AG09319 (cell line): ENCODE measurements at places on chromosomes 7 and 10.

DNA sequence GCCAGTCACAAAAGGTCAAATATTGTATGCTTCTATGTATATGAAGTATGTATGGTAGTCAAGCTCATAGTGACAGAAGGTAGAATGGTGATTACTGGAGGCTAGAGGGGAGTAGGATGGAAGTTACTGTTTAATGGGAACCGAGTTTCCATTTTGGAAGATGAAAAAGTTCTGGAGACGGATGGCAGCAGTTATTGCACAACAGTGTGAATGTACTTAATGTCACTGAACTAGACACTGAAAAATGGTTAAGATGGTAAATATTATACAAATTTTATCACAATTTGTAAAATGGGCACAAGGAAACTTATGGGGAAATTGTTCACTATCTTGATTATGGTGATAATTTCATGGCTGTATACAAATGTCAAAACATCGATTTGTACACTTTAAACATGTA lies 284.6 kb downstream of the GFRA1 start:
- no peak for DNase-seq

DNA sequence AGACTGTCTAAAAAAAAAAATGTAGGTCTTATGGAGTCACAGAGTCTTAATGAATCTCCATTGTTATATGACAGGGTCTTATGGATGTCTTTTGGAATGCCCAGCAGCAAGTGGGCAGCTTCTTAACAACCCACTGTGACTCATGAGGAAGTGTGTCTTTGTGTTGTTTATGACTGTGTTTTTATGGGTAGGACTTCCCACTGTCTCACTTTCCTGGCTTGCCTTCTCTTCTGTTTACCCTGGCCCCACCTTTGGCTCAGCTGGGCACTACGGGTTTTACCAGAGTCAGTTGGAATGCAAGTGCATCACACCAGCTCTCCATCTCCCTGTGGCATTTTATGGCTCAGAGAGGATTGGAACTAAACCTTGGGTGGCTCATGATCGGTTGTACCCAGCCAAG lies 580.5 kb downstream of the AUTS2 start:
- DNase-seq: no peak

DNA sequence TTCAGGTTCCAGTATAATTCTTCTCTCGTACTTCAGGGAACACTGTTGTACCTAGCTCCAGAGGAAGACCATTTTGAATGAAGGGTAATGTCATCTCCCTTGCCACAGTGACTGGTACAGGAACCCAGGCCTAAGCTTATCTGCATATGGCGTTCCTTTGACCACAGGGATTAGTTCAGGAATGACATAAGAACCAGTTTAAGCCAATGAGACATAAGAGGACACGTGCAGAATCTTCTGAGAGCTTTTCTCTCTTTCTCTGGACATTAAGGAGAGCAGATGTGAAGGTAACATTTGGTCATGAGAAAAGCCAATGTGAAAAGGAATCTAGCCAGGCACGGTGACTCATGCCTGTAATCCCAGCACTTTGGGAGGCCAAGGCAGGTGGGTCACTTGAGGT lies 21.8 kb upstream of the HIBADH start:
- DNase-seq: no peak

DNA sequence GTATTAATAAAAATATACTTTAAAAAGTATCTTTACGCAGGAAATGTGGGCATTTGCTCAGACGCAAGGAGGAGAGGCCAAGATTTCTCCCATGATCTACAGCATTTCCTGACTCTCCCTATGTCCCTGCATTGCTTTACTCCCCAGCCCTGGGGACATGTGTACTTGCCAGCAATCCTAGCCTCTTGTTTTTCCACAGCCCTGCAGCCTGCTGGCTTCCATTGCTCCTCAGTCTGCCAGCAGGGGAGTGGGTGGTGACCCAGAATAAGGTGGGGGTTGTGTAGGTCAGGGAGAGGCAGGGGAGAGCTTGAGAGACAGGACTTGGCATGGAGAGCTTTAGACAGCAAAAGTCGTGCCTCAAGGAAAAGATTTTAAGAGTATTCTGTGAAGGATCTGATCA lies 307.7 kb downstream of the CDK14 start:
- no peak for DNase-seq

DNA sequence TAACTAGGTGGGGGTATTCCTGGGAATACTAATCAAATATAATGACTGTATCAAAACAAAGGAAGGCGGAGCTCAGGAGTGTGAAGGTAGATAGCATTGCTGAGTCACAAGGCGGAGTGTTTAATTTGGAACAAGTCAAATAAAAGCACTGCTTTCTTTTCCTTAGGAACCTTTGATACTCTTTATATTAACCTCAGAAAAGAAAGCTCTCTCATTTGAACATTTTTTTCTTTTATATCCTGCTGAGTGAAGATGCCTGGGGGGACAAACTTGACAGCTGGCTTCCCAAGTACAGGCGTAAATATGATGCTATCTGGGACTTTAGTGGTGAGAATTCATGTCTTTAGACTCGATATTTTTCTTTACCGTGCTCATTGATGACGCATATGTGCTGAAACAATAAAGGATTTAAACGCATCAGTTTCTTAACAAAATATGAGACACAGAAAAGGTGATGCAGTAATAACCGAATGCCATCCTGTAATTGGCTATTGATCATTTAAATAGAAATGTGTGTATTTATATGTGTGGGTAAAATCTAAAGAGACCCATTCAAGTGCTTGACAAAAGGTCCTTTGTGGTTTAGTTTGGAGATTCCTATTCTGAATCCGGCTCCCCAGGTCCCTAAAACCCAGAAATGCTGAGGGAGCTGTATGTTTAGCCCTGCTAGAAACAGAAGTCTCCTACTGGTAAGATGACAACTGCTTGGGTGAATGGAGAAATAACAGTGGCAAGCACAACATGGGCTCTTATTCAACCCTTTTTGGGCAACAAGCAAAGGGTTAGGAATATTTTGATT lies 102.7 kb downstream of the PRTFDC1 start:
- DNase-seq: no peak

GRCh38 chr10:91036807-91037411 lies 116.0 kb upstream of the ANKRD1 start:
- no peak for DNase-seq

DNA sequence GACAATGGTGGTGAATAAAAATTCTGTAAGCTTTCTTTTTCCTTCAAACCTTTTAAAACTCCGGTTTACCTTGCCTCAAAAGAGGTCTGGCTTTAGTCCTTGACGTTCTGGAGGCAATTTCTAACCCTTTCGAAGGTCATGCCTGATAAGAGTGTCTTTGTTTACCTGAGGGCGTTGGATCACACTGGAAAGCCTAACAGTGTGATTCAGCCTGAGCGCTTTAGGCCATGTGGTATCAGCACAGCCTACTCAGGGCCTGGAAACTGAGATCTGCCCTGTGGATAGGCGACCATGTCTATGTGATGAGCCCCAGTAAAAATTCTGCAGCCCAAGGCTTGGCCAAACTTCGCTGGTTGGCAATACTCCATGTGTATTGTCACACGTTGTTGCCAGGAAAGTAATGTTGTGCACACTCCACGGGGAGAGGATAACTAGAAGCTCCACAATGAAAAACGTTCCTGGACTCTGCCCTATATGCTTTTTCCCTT lies 10.7 kb downstream of the CCDC6 start:
- no peak for DNase-seq

DNA sequence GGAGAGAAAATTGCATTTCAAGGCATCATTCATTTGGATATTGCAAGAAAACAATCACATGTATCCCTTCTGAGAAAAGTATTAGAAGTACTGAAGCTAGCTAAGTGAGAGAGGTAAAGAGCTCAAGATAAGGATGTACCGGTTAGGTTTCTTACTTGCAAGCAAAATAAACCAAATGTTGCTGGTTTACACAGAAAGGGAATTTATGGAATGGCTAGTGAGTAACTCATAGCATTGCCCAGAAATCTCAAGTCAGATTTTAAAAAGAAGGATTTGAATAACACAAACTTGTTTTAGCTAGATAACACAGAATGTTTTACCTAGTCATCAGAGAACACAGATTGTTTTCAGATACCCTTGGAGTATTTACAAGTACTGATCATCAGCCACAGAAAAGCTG lies 30.6 kb downstream of the KLHL7 start:
- DNase-seq: no peak

GRCh38 chr7:82678716-82679115 lies 235.1 kb upstream of the CACNA2D1 start:
- no peak for DNase-seq

DNA sequence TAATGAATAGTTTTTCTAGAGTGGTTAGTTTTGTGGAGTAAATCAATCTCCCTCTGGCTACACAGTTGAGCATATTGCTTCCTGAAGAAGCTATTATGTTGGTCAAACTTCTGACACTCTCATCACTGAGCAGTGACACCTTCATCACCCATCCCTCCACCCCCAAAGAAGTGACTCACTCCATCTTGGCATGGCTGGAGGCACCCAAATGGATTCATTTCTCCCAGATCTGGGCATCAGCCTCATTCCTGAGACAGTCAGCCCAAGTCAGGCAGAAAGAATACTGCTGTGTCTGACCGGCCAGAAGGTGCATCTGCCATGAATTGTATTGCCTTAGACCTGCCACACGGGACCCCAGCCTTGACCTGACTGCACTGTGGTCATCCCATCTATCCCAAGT lies 117.0 kb upstream of the HABP2 start:
- DNase-seq: no peak

DNA sequence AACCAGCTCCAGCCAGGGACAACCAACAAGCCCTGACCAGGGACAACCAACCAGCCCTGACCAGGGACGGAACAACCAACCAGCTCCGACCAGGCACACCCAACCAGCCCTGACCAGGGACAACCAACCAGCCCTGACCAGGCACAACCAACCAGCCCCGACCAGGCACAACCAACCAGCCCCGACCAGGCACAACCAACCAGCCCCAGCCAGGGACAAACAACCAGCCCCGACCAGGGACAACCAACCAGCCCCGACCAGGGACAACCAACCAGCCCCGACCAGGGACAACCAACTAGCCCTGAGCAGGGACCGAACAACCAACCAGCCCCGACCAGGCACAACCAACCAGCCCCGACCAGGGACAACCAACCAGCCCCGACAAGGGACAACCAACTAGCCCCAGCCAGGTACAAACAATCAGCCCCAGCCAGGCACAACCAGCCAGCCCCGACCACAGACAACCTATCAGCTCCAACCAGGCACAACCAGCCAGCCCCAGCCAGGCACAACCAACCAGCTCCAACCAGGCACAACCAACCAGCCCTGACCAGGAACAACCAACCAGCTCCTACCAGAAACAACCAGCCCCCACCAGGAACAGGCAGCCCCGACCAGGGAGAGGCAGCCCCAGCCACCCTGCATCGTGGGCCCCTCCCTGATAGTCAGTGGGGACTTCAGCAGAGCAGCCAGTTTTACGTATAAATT lies 56.4 kb downstream of the PROSER2 start:
- no peak for DNase-seq

GRCh38 chr10:111209692-111210091 lies 132.9 kb downstream of the ADRA2A start:
- no peak for DNase-seq

- peak; percentile 67 for DNase-seq
Measured at GRCh38 chr10:13939391-13939790, 352.6 kb downstream of the PRPF18 start.

GRCh38 chr7:150520145-150520544 lies 5.5 kb downstream of the GIMAP7 start:
- DNase-seq: no peak

DNA sequence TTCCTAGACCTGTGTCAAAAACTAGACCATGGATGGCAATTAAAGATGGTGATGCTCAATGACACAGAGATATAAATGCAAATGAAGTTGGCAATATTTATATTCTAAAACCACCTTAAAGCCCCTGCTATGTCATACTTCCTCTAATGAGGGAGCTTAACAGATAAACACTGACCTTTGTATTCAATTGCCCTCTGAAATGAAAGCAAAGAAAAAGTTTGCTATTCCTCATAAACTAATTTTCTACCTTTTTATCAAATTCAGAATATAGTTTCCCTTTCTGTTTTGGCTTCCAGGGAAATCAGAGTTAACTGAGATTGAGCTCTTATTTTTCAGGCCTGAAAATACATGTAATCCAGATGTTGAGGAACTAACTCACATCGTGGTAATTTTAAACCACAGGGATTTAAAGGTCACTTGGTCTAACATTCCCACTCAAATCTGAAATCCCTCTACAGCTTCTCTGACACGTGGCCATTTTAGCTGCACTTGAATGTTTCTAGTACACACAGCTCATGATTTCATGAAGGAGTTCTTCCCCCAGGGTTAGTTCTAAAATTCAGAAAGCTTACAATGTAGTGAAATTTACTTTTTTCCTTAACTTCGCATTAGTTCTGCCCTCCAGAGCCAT lies 37.9 kb upstream of the ABCB5 start:
- DNase-seq: no peak

- no peak for DNase-seq
Measured at GRCh38 chr7:90869335-90869734, 273.2 kb downstream of the CDK14 start.

GRCh38 chr10:123636598-123637325 lies 29.4 kb upstream of the GPR26 start:
- no peak for DNase-seq

- peak; percentile 22 for DNase-seq
Measured at GRCh38 chr7:786472-787255, 45.6 kb upstream of the SUN1 start.

DNA sequence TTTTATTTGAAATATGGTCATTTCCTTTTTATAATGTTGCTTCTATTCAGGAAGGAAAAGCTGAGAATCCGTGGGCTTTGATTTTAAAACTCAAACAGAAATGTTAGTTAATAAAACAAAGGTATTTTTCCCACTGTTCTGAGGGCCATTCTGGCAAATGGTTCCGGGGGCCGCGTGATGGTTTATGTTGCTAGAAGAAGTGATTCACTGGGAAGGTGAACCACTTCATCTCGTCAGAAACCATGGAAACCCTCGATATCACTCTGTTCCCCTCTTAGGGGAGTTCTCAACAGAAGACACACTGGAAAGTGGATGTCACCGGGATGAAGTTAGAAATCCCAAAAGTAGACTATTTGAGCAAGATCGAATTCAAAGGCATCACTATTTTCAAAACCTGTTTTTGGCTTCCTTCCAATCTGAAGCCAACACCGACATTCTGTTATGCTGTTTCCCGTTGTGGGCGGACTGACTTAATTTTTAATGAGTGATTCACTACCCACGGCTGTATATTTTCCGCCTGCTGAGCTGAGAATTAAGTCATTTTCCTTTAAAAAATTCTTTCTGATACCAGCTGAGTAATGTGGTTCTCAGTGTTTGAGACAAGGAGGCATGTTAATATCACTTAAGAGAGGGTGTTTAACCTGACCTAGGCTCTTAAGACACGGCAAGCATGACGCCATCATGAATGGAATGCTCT lies 84.1 kb downstream of the PTPRE start:
- DNase-seq: no peak

- no peak for DNase-seq
Measured at GRCh38 chr7:154906201-154906600, 96.7 kb downstream of the PAXIP1 start.

- DNase-seq: no peak
Measured at GRCh38 chr10:670990-671389, 18.5 kb downstream of the DIP2C start.

DNA sequence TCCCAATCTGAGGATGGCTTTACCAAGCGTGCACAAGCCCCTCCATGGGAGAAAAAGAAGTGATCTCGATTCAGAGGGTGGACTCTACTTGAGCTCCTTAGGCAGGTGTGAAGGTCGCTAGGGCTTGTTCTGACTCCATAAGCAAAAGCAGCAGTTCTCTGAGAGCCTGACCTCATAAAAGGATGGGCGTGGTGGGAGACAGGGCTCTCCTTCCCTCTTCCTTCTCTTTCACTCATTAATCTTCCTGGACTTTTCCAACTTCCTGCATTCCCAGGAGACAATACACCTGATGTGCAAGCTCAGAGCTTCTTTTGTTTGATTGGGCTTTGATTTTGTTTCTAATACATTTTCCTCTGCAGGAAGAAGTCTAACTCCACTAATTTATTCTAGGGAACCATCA lies 22.3 kb upstream of the TMEM72 start:
- no peak for DNase-seq
